ENCODE measurements at places on chromosomes 7 and 10.

GRCh38 chr7:517774-518629, 1.6 kb downstream of the PDGFA start:
- no peak for DNase-seq

DNA sequence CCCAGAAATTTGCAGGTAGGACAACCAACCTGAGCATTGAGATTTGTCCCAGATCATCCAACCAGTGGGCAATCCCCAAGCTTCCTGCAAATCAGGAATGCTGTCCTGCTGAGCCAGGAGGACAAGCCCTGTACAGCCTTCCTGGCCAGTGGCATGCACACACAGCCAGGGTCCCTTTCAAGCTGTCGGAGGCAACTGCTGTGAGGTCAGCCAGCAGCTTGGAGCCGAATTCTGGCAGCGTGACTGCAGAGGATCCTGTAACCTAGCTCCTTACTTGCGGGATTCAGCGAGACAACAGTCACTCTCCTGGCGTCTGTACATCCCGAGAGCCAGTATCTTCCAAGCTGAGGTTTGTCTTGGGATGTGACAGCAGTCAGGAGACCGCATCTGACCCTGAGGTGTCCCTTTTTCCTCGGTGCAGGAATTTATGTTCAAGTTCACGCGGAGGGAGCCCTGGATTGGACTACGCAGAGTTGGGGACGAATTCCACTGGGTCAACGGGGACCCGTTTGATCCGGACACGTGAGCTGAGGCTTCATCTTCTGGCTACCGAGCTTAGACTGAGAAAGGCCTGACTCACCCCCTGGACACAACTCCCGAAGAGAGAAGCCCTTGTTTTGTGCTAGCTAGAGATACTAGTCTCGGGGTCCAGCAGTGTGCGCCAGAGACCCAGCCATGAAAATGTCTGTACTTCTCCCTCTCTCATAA, 18.3 kb downstream of the CLEC2L start:
- no peak for DNase-seq

DNA sequence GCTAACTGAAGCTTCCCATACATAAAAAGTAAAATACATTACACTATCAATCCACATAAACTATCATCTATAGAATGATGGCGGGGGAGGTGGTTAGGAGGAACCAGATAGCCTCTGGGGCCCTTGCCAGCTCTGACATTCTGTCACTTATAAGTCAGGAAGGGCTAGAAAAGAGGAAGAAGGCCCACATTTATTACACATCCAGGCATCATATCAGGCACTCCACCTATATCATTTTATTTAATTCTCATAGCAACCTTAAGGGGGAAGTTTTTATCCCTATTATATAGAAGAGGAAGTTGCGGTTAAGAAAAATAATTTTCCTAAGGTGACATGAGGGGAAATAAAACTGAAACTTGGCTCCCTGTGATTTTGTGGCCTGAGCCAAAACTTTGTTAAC, 29.9 kb downstream of the HEPACAM2 start:
- DNase-seq = no peak

GRCh38 chr10:9501944-9502343, 1447.5 kb downstream of the GATA3 start:
- no peak for DNase-seq
